ENCODE measurements at places on chromosomes 16 and 17. TPM values are rescaled to one million over a fixed set of nuclear protein-coding genes. Genes with fewer than 3 reads are reported as not detected.

GRCh38 chr16:86635176-86635876 is 57.0 kb downstream of the FOXL1 start:
- no peak for DNase-seq

- no peak for DNase-seq
These were observed 14.7 kb downstream of the ABR start for GRCh38 chr17:1164935-1165556.

WDR90 gene
- polyA plus RNA-seq, result 28.1 TPM

GRCh38 chr16:83911290-83911689 is 12.4 kb downstream of the MLYCD start:
- DNase-seq, result no peak

DNA sequence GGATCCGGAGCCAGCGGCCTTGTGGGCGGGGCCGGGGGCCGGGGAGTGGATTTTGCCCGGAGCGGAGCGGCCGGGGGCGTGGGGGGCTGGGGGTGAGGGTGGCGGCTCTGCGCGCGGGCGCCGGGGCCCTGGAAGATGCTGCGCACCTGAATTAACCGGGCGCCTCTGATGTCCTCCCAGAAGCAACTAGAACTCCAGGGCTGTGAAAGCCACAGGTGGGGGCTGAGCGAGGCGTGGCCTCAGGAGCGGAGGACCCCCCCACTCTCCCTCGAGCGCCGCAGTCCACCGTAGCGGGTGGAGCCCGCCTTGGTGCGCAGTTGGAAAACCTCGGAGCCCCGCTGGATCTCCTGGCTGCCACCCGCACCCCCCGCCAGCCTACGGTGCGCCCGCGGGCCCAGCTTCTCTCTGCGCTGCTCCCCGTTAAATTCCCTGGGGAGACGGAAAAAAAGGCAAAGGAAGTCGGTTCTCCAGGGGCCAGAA is 549 bp downstream of the SLC26A11 start:
- DNase-seq, result peak; percentile 46

- no peak for DNase-seq
These were observed 38.2 kb downstream of the CMTM4 start for GRCh38 chr16:66658143-66658859.

KRTAP4-6 gene
- polyA plus RNA-seq, result not detected

DNA sequence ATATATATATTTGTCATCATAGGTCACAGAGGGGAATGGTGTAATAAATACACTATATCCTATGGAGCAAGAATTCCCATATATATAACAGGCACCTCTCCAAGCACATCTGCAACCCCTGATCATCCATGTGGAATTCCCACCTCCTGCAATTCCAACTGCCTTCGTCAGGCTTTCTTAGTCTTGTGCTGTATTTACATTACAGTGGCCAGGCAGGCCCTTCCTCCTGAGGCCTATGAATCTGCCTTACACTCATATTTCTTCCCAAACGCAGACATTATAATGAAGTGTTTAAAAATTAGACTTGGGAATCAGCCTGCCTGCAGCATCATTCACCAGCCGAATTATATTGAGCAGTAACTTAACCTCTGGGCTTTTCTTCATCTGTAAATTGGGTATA is 19.3 kb upstream of the DNAH9 start:
- DNase-seq, result no peak

TP53TG3C gene
- 0.45 TPM for polyA plus RNA-seq

ASPA gene
- not detected for polyA plus RNA-seq

DNA sequence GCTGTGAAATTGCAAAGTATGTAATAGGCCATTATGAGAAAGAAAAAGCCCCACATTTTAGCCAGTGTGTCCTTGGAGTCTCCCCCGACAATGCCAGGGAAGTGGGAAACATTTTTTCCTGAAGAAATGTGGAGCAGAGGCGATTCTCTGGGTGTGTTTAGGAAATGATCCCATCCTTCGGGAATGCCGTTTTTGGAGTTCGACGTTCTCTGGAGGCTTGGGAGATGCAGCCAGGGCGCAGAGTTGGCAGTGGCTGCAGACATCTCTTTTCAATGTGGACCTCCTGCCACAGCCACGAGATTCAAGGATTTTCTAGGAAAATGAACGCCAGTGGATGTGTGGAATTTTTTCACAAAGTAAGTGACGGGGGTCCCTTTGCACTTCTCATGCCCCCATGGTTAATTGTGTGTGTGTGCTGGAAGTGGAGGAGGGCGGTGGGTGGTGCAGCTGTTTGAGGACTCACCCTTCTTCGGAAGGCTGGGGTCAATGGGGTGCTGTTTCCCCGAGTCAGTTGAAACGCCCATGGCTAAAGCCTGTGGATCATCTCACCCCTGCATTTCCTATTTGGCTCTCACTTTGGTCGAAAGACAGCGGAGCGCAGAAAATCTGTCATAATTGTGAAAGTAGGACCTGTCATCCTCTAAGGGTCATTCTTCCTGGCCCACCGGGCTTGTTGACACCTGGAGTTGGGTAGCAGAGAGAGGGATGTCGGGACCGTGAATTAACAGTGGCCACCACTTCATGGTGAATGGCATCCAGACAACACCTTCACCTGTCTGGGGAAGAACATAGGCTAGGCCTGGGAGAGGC is 73.2 kb downstream of the CMIP start:
- no peak for DNase-seq

GRCh38 chr17:82884970-82885353 is 45.1 kb upstream of the ZNF750 start:
- DNase-seq, result no peak

DNA sequence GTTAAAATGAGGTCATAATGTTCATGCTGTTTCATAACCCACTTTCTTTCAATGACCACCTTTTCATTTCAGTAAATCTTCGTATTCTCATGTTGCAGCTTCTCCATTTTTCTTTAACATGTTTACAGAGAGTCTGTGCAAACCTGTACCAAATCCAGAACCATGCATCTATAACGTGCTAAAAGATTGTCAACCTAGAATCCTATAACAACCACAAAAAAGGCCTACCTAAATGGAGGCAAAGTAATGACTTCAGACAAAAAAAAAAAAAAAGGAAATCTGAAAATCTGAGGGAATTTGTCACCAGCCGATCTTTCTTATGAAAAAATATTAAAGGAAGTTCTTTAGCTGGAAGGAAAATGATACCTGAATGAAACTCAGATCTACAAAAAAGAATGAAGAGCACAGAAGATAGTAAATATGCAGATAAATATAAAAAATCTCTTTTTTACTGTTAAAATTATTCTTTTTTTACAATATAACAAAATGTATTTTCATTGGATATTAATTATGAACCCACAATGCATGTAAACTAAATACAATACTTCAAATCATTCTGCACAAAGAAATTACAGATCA is 1.4 kb upstream of the SLFN11 start:
- DNase-seq, result no peak

DNA sequence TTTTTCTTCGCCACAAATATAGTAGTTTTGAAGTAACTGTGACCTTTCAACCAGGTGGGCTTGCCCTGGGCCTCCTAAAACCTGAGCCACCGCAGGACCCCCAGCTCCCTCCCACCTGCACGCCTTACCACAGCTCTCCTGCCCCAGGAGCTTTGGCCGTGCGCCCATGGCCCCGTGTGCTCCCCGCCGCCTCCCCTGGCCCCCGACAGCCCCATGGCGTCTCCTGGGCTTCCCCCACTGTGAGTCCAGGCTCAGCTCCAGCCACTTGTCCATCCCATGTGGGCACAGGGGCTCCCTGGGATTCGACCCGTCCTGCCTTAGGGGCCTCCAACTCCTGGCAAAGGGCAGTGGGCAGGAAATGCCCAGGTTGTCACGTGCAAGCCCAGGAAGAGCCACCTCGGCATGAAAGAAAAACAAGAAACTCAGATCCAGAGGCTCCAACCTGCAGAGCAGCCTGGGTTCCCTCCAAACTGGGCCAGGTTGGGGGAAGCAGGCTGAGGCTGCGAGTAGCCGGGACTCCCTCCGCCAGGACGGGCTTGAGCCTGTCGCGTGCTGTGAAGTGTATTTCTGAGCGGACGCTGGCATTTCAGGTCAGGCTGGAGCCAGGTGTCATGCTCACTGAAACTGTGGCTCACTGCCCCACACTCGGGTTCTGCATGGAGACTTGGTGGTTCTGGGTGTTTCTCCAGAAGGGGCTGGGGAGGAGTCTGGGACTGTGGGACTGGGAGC is 5.8 kb downstream of the LGALS3BP start:
- no peak for DNase-seq

KRT32 gene
- polyA plus RNA-seq, result not detected

DHRS7C gene
- not detected for polyA plus RNA-seq

AHSP gene
- not detected for polyA plus RNA-seq

- no peak for DNase-seq
These were observed 15.2 kb downstream of the DRC3 start for GRCh38 chr17:17987901-17988300.

AGRP gene
- polyA plus RNA-seq, result not detected

DNA sequence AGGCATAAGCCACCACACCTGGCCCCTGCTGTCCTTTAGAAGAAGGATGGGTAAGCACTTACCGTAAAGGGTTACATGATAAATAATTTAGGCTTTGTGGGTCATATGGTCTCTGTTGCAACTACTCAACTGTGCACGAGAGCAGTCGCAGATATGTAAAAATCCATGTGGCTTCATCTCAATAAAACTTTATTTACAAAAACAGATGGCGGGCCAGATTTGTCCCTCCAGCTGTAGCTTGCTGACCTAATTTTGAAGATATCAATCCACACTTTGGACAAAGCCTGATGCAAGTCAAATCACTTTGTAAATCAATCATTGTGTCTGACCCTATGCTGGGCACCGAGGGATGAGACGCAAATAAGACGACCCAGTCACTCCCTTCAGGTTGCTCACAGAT is 12.1 kb downstream of the TEKT5 start:
- no peak for DNase-seq

- peak; percentile 20 for DNase-seq
These were observed 111.1 kb downstream of the AIPL1 start for GRCh38 chr17:6323626-6324356.

PRSS27 gene
- 1.2 TPM for polyA plus RNA-seq

DNA sequence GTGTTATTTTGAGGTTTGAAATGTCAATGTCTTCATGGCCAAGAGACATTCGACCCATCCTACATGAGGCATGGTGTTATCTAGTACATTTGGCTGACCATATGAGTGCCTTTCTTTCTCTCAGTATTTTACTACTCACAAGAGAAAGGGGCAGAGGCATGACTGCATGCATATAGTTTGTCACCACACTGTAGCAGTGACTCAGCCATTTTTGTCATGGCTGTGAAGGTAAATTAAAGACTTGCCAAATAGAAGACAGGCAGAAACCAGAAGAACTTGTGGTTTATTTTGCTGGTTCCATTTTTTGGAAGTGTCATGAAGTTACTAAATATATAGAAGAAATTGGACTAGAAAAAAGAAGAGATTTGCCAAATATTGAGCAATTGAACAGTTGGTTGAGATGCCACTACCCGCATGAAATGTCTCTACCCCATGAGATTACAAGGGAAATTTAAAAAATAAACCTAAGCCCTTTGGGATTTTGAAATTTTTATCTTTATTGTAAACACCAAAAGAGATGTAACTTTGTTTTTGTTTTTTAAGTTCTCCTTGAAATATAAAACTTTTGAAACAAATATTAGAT is 170.3 kb downstream of the CHD9 start:
- DNase-seq, result no peak

SNTB2 gene
- 7.4 TPM for polyA plus RNA-seq

DNA sequence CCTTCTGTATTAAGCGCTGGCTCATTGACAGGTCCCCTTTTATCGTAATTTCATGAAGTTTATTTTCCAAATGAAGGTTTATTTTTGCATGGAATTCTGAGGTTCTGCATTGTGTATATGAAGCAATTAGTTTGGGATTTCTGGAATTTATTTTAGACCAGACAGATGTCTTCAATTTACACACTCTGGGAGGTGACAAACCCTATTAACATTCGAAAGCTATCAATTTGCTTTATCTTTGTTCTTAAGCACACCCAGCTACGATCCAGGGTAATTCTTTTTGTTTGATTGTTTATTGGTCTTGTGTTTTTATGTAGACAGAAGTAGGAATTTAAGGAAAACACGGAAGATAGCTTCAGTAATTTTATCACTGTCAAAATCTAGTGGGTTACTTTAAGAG is 264.6 kb downstream of the HS3ST3A1 start:
- DNase-seq, result no peak

TBC1D3C gene
- polyA plus RNA-seq, result not detected

DNA sequence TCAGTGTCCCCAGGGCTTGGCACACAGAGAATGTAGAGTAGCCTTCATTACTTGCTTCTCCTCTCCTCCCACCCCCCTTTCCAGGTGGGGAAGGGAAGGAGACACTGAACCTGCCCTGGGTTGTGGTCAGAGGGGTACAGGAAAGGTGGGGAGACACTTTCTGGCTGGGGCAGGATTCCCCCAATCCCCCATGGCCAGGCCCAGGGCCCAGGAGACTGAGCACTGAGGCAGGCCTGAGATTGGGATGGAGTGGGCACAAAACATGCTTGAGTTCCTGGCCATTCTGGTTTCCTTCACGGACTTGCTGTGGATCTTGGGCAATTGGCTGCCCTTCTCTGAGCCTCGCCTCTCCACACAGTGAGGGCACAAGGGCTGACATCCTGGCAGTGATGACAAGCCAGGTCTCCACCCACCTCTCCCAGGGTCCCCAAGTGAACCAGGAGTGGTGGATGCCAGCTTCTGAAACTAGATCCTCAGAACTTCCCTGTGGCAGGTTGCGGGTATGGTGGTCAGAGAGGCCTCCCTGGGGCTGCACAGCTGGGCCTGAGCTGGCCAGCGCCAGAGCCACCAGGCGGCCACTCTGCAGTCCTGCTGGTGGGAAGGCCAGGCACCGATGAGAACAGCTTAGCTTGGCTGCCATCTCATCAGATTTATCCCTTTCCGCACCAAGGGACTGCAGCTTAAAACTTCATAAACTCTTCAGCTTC is 9.3 kb downstream of the ZNF629 start:
- no peak for DNase-seq
